ENCODE measurements at places on chromosomes 7 and 10.

DNA sequence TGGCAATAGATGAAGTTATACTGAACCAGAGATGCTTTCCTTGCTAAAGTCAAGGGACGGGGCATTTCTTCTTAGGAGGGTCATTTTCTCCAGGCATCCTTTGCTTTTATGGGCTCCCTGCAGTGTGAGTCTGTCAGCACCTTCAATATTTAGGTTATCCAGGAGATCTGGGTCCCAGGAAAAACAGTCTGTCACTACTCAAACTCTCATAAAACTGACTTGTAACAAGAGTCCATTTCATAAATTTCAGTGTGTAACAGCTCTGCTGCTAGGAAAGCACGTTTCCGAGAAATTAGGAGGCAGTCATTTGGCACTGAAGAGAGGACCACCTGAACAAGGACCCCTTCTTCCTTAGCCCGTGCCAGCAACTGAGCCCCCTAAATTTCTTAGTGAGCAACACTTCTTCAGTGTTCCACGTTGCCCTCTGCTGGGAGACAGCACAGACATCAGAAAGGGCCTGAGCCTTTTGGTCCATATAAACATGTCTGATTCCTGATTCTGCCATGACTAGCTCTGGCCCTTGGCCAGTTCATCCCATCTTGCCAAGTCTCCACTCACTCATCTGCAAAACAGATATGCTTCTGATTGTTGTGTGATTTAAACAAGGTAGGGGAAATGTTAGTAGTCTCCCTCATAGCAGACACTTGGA lies 7.2 kb downstream of the GCC1 start:
- DNase-seq: no peak

GRCh38 chr7:74655324-74655723 lies 2.2 kb upstream of the GTF2I start:
- DNase-seq: no peak

GRCh38 chr10:17226891-17227303 lies 1.1 kb upstream of the VIM start:
- peak; percentile 30 for DNase-seq

GRCh38 chr7:118696879-118697278 lies 472.4 kb downstream of the ANKRD7 start:
- no peak for DNase-seq

DNA sequence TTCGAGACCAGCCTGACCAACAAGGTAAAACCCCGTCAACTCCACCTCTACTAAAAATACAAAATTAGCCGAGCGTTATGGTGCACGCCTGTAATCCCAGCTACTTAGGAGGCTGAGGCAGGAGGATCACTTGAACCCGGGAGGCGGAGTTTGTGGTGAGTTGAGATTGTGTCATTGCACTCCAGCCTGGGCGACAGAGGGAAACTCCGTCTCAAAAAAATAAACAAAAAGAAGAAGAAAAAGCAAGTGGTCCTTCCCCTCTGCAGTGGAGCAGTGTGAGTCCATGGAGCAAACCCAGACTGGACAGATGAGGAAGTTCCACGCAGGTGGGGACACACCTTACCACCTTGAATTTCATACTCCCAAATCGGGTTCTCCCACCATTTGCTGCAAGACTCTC lies 13.1 kb upstream of the SERPINE1 start:
- DNase-seq: no peak

- no peak for DNase-seq
Observed at GRCh38 chr7:36810032-36810431, 85.7 kb upstream of the AOAH start.

DNA sequence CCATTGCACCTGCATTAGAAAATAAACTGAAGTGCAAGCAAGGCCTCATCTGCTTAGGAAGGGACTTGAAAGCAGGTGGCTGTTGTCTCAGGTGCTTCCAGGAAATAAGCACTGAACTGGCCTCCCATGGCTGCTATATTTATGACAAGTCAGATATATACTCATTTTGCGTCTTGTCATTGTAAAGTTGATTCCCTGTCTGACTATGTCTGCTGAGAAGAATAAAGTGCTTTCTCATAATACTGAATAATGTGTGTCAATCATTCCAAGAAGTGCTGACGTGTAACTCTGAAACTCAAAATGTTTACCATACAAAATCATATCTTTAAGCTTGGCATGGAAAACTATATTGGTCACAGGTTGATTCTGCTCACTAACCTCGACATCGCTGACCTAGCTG lies 44.9 kb upstream of the SVOPL start:
- no peak for DNase-seq

DNA sequence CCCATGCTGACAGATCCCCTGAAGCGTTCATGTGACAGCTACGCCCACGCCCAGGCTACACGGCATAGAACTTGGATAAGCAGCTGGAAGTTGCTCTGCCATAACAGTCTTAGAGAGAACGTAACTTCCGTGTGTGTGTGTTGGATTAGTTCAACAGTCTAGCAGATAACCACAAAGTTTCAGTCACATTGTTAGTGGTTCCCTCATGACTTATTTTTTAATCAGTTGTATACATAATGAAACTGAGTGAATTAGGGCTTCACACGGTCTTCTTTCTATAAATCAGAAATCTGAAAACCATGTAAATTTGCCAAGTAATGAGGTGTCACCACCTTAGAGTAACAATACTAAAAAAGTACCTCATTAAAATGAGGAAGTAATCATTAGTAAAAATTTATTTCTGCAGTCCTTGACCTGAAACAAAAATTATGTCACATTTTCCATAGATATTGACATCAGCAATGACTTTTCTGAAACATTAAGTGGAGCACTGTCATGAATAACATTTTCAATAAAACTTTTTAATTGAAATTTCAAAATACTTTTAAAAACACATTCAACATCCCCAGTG lies 21.7 kb upstream of the MACC1 start:
- DNase-seq: no peak

DNA sequence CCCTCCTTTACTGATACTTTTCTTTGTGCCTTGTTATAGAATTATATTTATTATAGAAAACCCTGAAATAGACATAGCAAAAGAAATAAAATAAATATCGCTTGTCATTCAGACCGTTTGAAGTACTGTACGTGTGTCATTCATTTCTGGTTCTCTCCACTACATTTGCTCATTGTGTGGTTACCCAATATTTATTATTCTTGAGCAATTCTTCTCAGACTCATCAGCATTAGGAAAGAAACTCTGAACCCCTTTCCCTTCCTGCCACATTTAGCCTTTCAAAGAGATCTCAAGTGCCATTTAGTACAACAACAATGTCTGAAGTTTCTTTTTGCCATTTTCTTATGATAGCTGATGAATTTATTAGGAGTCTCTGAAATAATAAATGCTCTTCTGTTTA lies 154.1 kb downstream of the KIAA1217 start:
- no peak for DNase-seq

DNA sequence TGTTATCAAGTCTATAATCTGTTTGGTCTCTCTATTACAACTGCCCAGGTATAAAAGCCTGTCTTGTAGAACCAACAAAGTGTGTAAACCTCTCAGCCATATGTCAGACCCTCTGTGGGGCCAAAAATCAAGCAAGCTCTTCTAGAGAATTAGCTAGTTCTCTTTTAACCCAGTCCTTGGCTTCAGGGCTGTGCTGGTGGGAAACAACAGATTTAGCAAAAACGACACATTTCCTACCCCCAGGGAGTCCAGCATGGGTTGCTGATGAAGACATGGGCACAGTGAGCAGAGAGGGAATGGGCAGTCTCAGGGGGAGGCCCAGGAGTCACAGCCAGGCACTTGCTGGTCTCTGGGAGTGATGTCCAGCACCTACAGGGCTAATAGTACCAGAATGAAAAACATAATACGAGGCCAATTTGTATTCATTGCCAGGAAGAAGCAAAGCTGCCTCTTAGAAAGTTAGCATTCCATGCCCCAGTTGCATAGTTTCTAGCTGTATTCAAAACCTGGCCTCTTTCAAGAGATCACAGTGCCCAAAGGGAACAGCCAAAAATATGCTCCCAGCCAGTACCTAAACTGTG lies 80.1 kb downstream of the FRMD4A start:
- no peak for DNase-seq

GRCh38 chr7:30642789-30643188 lies 39.5 kb downstream of the CRHR2 start:
- no peak for DNase-seq

- no peak for DNase-seq
Observed at GRCh38 chr10:20354166-20354565, 537.9 kb downstream of the PLXDC2 start.

DNA sequence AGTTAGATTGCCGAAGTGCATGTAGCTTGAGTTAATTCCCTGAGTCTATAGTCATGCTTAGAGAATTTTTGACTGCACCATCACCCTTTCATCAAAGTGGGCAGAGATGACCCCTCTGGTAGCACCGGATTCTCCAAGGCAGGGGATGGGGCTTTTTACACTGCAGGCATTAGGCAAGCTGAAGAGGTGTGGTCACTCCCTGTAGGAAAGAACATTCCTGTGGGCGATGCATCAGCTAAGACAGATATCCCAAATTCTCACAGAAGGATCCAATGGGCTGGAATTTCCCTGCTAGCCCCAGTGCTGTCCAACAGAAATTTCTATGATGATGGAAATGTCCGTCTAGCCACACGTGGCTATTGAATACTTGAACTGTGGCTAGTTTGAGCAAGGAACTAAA lies 118.2 kb downstream of the ADAM12 start:
- DNase-seq: no peak

- no peak for DNase-seq
Observed at GRCh38 chr10:57849691-57850357, 417.9 kb downstream of the IPMK start.

DNA sequence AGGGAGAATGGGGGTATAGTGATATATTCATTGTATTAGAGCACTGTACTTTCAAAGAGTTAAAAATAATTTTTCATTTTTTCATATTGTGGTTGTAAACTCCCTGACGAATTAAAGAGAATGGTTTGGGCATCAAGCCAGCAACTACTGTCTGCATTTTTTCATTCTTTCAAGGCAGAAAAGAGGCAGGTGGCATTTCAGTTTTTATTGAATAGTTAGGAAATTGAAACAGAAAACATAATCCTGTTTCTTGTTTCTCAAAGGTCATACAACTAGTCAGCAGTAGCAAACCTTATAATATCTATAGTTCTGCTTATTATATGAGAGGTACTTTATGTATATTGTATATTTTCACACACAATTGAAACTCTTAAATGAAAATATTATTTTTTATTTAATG lies 303.9 kb upstream of the KCND2 start:
- no peak for DNase-seq

- DNase-seq: peak; percentile 70
Observed at GRCh38 chr7:36280840-36281812, 108.5 kb upstream of the ANLN start.

- no peak for DNase-seq
Observed at GRCh38 chr7:5278766-5279165, 4.0 kb upstream of the SLC29A4 start.

DNA sequence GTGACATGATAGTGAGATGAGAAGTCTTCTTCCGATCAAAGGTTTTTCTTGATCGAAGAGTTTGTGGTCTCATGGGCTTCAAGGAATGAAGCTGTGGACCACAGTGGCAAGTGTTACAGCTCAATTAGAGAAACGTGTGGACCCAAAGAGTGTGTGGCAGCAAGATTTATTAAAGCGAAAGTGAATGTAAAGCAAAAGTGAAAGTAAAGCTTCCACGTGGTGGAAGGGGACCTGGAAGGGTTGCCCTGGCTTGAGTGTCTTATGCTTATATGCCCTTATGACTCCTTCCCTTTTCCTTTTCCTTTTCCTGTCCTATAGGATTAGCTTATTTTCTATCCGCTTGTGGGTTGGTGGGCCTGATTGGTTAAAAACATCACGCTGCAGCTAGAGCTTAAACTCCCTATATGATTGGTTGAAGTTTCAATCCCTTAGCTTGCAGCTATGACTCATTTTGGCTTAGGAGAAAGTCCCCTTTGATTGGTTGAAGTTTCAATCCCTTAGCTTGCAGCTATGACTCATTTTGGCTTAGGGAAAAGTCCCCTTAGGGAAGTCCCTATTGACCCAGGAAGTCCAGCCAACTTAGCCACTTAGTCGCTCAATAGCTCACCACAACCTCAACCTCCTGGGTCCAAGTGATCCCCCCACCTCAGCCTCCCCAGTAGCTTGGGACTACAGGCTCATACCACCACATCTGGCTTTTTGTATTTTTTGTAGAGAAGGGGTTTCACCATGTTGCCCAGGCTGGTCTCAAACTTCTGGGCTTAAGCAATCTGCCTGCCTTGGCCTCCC lies 34.7 kb downstream of the MRPS24 start:
- no peak for DNase-seq

GRCh38 chr7:47049234-47049774 lies 532.6 kb downstream of the TNS3 start:
- DNase-seq: no peak

DNA sequence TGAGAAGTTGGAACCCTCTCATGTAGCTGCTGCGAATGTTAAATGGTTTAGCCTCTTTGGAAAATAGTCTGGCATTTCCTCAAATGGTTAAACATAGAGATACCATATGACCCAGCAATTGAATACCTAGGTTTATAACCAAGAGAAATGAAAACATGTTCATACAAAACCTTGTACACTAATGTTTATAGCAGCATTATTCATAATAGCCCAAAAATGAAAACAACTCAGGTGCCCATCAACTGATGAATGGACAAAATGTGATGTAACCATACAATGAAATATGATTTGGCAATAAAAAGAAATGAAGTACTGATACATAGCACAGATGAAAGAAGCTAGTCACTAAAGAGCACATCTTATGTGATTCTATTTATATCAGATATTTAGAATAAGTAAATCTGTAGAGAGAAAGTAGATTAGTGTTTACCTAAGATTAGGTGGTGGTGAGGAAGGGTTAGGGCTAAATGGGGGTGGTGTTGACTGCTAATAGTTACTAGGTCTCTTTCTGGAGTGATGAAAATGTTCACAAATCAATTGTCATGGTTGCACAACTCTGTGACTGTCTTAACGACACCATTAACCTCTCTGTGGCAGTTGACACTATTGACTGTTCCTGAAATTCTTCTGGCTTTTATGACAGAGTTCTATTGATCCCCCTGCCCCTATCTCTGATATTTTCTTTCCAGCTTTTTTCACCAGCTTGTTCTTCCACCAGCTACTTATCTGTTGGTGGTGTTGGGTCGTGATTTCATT lies 35.2 kb downstream of the VCL start:
- DNase-seq: no peak

DNA sequence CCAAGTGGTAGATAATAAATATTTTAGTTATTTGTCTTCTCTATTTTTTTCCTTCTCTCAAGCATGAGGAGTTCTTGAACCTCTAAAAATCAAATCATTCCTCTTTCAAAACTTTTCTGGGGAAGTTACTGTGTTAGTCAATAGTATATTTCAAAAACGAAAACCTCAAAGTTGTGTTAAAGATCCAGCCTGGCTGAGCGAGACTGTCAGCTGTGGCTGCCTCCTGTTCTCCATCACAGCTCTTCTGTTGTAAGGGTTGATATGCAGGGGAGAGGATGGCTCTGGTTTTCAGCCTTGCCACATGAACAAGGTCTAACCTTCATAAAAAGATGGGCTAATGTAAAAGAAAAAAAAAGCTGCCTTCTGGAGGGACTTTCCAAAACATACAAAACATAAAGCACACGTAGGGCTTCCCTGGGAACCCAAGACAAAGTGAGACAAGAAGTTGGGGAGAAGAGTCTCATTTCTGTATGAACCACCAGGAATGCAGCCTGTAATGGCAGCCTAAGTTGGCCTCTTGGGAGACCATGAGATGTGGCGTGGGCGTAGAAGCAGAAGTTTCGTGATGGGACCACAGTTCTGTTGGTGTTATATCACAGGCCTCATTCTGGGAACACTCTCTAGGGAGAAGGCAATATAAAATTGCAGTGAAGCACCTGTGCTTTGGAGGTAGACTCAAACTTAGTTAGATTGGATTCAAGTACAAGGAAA lies 77.9 kb upstream of the FHIP2A start:
- DNase-seq: no peak

Data from left ventricle myocardium superior (tissue), 1 donor.